ENCODE measurements at places on chromosomes 11 and 22.

- no peak overlapping the region for H3K4me3 ChIP-seq
- no peaks in the 10 kb centered on the region for H3K36me3 ChIP-seq
- no peaks in the 10 kb centered on the region for H3K4me1 ChIP-seq
Measured at GRCh38 chr11:122784325-122784955, 53.9 kb upstream of the CRTAM start.

GRCh38 chr11:64760759-64761420, 1.1 kb upstream of the PYGM start:
- no peak for DNase-seq
- no peak overlapping the region for H3K27ac ChIP-seq
- peaks cover 17% of the 10 kb centered on the region for H3K36me3 ChIP-seq
- H3K27me3 ChIP-seq: no peaks in the 10 kb centered on the region
- peaks cover 4% of the 10 kb centered on the region for H3K4me1 ChIP-seq
- H3K4me3 ChIP-seq: no peak overlapping the region

GRCh38 chr22:40036126-40036525, 41.4 kb downstream of the FAM83F start:
- H3K4me1 ChIP-seq: no peaks in the 10 kb centered on the region
- H3K4me3 ChIP-seq: no peak overlapping the region
- no peaks in the 10 kb centered on the region for H3K36me3 ChIP-seq
- H3K27ac ChIP-seq: no peak overlapping the region

DNA sequence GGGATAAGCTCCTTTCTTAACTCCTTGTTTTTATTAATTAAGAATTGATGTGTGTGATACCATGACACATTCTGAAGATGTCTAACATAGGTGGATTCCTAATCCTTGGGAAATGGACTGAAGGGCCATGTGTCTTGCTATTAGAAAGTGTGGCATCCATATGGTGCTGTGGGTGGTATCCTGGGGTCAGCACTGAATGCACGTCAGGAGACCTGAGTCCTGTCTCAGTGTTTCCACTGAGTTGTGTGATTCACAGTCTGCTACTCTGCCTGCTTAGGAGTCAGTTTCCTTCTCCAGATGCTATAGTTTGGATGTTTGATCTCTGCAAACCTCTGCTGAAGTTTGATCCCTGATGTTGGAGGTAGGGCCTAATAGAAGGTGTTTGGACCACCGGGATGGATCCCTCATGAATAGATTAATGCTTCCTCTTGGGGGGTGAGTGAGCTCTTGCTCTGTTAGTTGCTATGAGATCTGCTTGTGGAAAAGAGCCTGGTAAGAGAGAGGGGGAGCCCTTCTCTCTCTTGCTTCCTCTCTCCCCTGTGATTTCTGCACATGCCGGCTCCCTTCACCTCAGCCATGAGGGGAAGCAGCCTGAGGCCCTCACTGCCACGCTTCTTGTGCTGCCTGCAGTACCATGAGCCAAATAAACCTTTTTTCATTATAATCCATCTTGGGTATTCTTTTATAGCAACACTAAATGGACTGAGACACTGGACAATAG, 666.5 kb downstream of the NTM start:
- no peaks in the 10 kb centered on the region for H3K36me3 ChIP-seq
- peaks cover 1% of the 10 kb centered on the region for H3K4me1 ChIP-seq
- no peak overlapping the region for H3K4me3 ChIP-seq
- H3K27me3 ChIP-seq: no peaks in the 10 kb centered on the region
- no peak overlapping the region for H3K27ac ChIP-seq

GRCh38 chr22:27757928-27758525, 43.5 kb downstream of the MN1 start:
- H3K4me1 ChIP-seq: no peaks in the 10 kb centered on the region
- DNase-seq: no peak
- no peaks in the 10 kb centered on the region for H3K27me3 ChIP-seq
- H3K36me3 ChIP-seq: no peaks in the 10 kb centered on the region

- no peak overlapping the region for H3K27ac ChIP-seq
- H3K36me3 ChIP-seq: no peaks in the 10 kb centered on the region
- peaks cover 2% of the 10 kb centered on the region for H3K4me1 ChIP-seq
- no peak for DNase-seq
Measured at GRCh38 chr22:37235897-37236607, 8.0 kb downstream of the RAC2 start.

GRCh38 chr11:61777234-61778090, 14.9 kb downstream of the TMEM258 start:
- no peak overlapping the region for H3K4me3 ChIP-seq
- no peak for DNase-seq
- H3K27ac ChIP-seq: no peak overlapping the region
- H3K27me3 ChIP-seq: no peaks in the 10 kb centered on the region
- no peaks in the 10 kb centered on the region for H3K36me3 ChIP-seq
- H3K4me1 ChIP-seq: no peaks in the 10 kb centered on the region

- H3K27me3 ChIP-seq: no peaks in the 10 kb centered on the region
- no peak overlapping the region for H3K4me3 ChIP-seq
- no peaks in the 10 kb centered on the region for H3K36me3 ChIP-seq
Measured at GRCh38 chr11:1195682-1196515, 27.0 kb upstream of the MUC5B start.

- H3K4me3 ChIP-seq: no peak overlapping the region
- H3K27ac ChIP-seq: no peak overlapping the region
- H3K36me3 ChIP-seq: no peaks in the 10 kb centered on the region
- no peak for DNase-seq
- H3K4me1 ChIP-seq: no peaks in the 10 kb centered on the region
Measured at GRCh38 chr11:18849406-18849805, 57.8 kb upstream of the PTPN5 start.

DNA sequence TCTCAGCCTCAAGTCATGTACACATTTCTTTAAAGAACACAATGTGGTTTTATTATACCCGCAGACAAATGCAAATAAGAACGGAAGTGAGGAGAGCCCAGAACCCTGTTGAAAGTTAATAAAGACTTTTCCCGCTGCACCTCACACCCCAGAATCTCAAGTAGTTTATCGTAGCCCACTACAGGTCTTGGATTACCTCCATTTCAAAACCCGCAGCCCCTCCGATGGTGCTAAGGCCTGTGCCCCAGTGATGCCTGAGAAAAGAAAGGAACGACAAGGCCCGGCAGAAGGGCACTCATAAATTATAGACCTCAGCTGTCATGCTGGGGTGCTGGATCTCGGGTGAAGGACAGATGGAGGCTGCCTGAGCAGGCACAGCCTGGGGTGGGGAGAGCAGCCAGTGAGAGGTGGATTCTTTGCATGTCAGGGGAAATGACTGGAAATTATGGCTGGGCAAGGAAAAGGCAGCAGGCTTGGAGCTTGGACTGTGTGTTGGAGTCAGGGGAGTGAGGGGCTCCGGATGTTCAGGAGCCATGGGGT, 354.1 kb downstream of the NTM start:
- H3K36me3 ChIP-seq: no peaks in the 10 kb centered on the region
- H3K27me3 ChIP-seq: no peaks in the 10 kb centered on the region
- DNase-seq: no peak
- no peak overlapping the region for H3K4me3 ChIP-seq

DNA sequence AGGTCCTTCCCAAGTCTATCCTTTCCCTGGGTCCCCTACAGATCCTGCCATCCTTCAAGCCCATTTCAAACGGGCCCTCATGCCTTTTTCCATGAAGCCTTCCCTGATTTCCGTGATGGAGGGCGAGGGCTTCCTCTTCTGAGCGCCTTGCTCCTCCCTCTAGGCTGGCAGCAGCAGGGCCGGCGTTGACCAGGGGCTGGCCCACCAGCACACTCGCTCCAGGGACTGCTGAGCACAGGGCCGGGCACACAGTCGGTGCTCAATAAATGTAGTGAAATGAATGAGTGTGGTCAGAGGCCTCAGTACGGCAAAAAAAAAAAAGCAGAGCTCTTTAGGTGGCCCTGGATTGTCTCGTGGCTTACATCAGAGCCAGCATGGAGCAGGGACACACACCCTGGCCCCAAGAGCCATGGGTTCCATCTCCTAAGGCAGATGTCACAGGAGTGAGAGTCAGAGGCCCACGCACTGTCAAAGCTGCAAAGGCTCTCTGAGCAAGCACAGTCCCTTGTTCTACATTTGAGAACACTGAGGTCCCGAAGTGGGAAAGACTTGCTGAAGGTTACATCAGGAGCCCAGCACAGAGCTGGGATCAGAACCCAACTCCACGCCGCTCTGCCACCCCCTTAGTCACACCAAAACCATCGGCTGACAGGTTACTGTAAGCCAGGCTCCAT, 3.1 kb downstream of the IL2RB start:
- no peak overlapping the region for H3K27ac ChIP-seq
- no peak overlapping the region for H3K4me3 ChIP-seq
- no peak for DNase-seq

- DNase-seq: no peak
- no peaks in the 10 kb centered on the region for H3K4me1 ChIP-seq
Measured at GRCh38 chr11:66580803-66581202, 12.1 kb downstream of the CCDC87 start.

DNA sequence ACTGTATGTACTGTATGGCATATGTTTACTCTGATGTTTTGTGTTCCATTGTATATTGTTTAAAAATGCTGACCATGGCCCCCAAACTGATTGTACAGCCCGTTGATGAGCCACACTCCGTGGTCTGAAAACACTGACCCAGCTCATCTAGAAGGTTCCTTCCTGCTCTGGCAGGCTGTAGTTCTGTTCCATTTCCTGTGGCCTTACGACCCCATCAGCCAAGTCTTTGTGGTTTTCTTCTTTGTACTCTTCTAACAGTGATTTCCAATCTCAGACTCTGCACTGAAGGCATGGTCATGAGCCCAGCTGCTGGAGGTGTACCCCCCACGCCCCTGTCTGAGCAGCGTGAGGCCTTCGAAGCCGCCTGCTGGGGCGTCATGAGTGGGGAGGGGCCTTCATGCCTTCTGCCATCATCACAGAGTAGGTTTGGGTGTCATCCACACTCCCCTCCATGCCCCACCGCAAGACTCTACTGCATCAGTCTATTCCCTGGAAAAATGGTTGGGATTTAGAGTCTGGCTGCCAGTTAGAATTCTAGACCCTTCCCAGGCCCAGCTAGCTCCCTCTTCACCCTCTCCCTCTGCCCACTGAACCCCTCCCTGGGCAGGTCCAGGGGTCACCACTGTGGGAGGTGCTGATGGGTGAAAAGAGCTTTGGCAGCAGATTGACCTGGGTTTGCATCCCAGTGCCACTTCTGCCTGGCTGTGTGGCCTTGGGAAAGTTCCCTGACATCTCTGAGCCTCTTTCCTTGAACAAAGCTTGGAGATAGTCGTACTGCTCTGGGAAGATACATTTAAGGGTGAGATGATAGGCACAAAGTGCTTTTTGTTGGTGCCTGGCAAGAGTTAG, 11.3 kb upstream of the C11orf96 start:
- no peaks in the 10 kb centered on the region for H3K4me1 ChIP-seq
- H3K27ac ChIP-seq: no peak overlapping the region
- DNase-seq: no peak
- no peaks in the 10 kb centered on the region for H3K27me3 ChIP-seq
- no peaks in the 10 kb centered on the region for H3K36me3 ChIP-seq
- H3K4me3 ChIP-seq: no peak overlapping the region

DNA sequence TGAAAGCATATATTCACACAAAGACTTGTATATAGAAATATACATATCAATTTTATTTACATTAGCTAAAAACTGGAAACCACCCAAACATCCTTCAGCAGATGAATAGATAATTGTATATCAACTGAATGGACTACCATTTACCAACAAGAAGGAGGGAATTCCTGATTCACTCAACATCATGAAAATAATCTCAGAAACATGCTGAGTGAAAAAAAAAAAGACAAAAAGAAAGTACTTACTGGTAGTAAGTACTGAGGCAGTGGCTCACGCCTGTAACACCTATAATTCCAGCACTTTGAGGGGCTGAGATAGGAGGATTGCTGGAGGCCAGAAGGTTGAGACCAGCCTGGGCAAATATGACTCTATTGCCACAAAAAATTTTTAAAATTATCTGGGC, 7.4 kb upstream of the IPO7 start:
- DNase-seq: no peak
- no peaks in the 10 kb centered on the region for H3K4me1 ChIP-seq
- H3K27ac ChIP-seq: no peak overlapping the region

GRCh38 chr11:20360650-20361049, 2.9 kb upstream of the HTATIP2 start:
- H3K36me3 ChIP-seq: no peaks in the 10 kb centered on the region
- DNase-seq: no peak
- H3K27ac ChIP-seq: no peak overlapping the region
- peaks cover 3% of the 10 kb centered on the region for H3K4me1 ChIP-seq
- peaks cover 2% of the 10 kb centered on the region for H3K27me3 ChIP-seq
- H3K4me3 ChIP-seq: no peak overlapping the region

DNA sequence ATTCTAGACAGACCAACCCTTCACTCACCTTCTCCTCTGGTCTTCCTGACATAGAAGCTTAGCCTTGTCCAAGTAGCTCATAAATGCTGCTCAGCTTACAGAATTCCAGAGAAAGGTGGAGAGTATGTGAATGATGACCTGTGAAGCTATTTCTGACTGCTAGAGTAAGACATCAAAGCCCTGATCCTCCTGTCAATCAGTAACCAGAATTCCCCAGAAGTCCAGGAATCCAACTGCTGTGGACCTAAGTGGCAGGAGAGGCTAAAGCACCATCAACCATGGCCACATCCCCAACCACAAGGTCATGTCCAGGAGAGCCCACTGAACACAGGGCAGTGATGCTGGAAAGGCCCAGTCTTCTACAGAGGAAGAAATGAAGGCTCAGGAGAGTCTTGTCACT, 2.6 kb downstream of the OR51G2 start:
- no peak overlapping the region for H3K4me3 ChIP-seq
- no peaks in the 10 kb centered on the region for H3K36me3 ChIP-seq
- H3K27ac ChIP-seq: no peak overlapping the region
- no peak for DNase-seq
- no peaks in the 10 kb centered on the region for H3K4me1 ChIP-seq

- no peak overlapping the region for H3K4me3 ChIP-seq
- DNase-seq: no peak
- H3K27me3 ChIP-seq: no peaks in the 10 kb centered on the region
- H3K36me3 ChIP-seq: no peaks in the 10 kb centered on the region
- no peak overlapping the region for H3K27ac ChIP-seq
- H3K4me1 ChIP-seq: no peaks in the 10 kb centered on the region
Measured at GRCh38 chr11:114449845-114450244, 10.6 kb downstream of the REXO2 start.

- DNase-seq: no peak
- H3K36me3 ChIP-seq: peaks cover 1% of the 10 kb centered on the region
- H3K27ac ChIP-seq: no peak overlapping the region
- no peak overlapping the region for H3K4me3 ChIP-seq
- no peaks in the 10 kb centered on the region for H3K27me3 ChIP-seq
Measured at GRCh38 chr11:47499614-47500013, 50.7 kb upstream of the RAPSN start.

Data from mesendoderm (in vitro differentiated cells).